ENCODE measurements at places on chromosomes 2 and 18. TPM values are rescaled to one million over a fixed set of nuclear protein-coding genes. Genes with fewer than 3 reads are reported as not detected.
A peak's percentile ranks its signal among the peaks of the same experiment; 100 is the strongest.

GRCh38 chr2:238285653-238286082 lies 2.7 kb downstream of the PER2 start:
- H3K4me3 ChIP-seq = no peak overlapping the region
- H3K27me3 ChIP-seq = no peaks in the 10 kb centered on the region
- no peak for DNase-seq

Gene BCL2
- total RNA-seq = 40.1 TPM

Gene SLC5A7
- total RNA-seq = not detected

DNA sequence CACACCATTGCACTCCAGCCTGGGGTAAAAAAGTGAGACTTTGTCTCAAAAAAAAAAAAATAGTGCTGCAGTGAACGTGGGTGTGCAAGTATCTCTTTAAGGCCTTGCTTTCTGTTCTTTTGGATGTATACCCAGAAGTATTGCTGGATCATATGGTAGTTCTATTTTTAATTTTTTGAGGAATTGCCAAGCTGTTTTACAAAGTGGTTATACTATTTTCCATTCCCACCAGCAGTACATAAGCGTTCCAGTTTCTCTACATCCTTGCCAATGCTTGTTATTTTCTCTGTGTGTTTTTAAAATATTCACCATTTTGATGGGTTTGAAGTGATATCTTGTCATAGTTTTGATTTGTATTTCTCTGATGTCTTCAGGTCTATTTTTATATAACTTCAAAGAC lies 13.1 kb downstream of the ARMC9 start:
- H3K27ac ChIP-seq = no peak overlapping the region
- H3K4me1 ChIP-seq = no peaks in the 10 kb centered on the region
- no peak for DNase-seq
- no peaks in the 10 kb centered on the region for H3K36me3 ChIP-seq

Gene CPO
- not detected for total RNA-seq

Gene MROH2A
- not detected for total RNA-seq

Gene CEBPZOS
- total RNA-seq = 23.4 TPM

DNA sequence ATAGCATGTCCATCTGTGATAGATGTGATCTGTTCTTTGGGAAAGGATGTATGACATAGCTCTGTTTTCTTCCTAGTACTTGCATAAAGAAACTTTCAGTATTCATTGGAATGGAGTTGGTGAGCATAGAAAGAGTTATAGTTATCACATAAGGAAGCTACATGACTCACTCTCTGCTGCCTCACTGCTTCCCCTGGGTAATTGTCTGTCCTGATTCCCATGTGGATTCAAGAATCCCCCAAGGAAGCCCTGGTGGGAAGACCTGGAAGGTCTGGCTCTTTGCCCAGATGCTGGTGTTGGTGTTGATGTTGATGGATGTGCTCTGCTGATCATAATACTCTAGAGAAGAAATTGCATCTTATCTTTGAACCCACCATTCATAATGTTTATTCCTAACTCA lies 60.6 kb downstream of the PTPN4 start:
- H3K36me3 ChIP-seq = peaks cover 5% of the 10 kb centered on the region
- DNase-seq = no peak
- H3K4me3 ChIP-seq = no peak overlapping the region
- no peaks in the 10 kb centered on the region for H3K4me1 ChIP-seq
- H3K27me3 ChIP-seq = no peaks in the 10 kb centered on the region

Gene TDRD15
- not detected for total RNA-seq

- H3K27ac ChIP-seq = no peak overlapping the region
- DNase-seq = peak; percentile 47
- H3K4me1 ChIP-seq = peaks cover 3% of the 10 kb centered on the region
- H3K27me3 ChIP-seq = no peaks in the 10 kb centered on the region
- no peaks in the 10 kb centered on the region for H3K36me3 ChIP-seq
Measured at GRCh38 chr2:134692499-134692898, 26.3 kb downstream of the TMEM163 start.

GRCh38 chr2:193537531-193537930 lies 1342.8 kb upstream of the TMEFF2 start:
- no peaks in the 10 kb centered on the region for H3K4me1 ChIP-seq
- H3K36me3 ChIP-seq = no peaks in the 10 kb centered on the region
- no peak for DNase-seq
- H3K4me3 ChIP-seq = no peak overlapping the region

DNA sequence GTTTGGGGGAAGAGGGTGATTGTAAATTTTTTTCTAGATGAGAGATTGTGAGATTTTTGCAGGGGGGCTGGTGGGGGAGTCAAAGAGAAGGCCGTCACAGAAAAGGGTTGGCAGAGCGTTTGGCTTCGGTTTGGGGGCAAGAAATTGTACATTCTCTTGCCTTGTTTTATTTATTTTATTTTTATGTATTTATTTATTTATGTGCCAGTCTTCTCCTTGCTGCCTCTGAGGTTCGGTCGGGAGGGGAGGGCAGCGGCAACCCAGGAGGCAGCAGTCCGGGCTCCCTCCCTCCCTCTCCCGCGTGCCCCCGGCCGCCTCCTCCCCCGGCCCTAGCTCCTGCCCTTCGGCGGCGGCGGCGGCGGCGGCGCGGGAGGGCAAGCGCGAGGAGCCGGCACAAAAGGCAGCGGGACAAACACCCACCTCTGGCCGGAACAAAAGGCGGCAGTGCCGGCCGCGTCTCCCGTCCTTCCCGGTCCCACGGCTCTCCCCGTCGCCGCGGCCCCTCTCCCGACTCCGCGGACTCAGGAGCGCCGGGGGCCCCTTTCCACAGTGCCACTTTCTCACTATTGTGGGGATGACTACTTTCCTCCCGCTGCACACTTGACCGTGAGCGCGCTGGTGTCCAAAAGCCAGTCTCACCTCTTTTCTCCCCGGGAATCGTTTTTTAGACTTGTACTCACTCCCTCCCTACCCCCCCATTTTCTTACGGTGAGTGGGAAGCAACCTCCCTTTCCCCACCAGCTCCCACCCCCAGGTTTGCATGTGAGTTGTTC lies 1.2 kb downstream of the BCL11A start:
- no peak overlapping the region for H3K27ac ChIP-seq
- peaks cover 77% of the 10 kb centered on the region for H3K4me1 ChIP-seq

Gene IL36RN
- total RNA-seq = not detected

Gene KIF5C
- 8.1 TPM for total RNA-seq

Gene DSC3
- total RNA-seq = not detected

- no peaks in the 10 kb centered on the region for H3K36me3 ChIP-seq
- DNase-seq = no peak
- H3K4me3 ChIP-seq = peak within 1 kb of the TSS; percentile 41
- H3K4me1 ChIP-seq = peaks cover 36% of the 10 kb centered on the region
Measured at GRCh38 chr2:26847655-26848335, at the start of gene DPYSL5. DPYSL5 (plus strand) TSS chr2:26848132; CDS start chr2:26898500, 50,368 bp downstream.

- no peaks in the 10 kb centered on the region for H3K4me1 ChIP-seq
- H3K27ac ChIP-seq = no peak overlapping the region
- no peak overlapping the region for H3K4me3 ChIP-seq
Measured at GRCh38 chr2:199136242-199136641, 321.5 kb downstream of the SATB2 start.

GRCh38 chr2:2192091-2192955 lies 138.8 kb downstream of the MYT1L start:
- H3K4me1 ChIP-seq = no peaks in the 10 kb centered on the region
- H3K27ac ChIP-seq = no peak overlapping the region
- H3K36me3 ChIP-seq = no peaks in the 10 kb centered on the region
- H3K27me3 ChIP-seq = no peaks in the 10 kb centered on the region

- no peak for DNase-seq
- H3K4me1 ChIP-seq = no peaks in the 10 kb centered on the region
- no peak overlapping the region for H3K4me3 ChIP-seq
- H3K36me3 ChIP-seq = no peaks in the 10 kb centered on the region
- H3K27me3 ChIP-seq = no peaks in the 10 kb centered on the region
- no peak overlapping the region for H3K27ac ChIP-seq
Measured at GRCh38 chr2:74227646-74228045, 29.2 kb downstream of the MTHFD2 start.

- no peak for DNase-seq
- peaks cover 8% of the 10 kb centered on the region for H3K27me3 ChIP-seq
- H3K27ac ChIP-seq = no peak overlapping the region
- H3K4me3 ChIP-seq = no peak overlapping the region
- H3K4me1 ChIP-seq = no peaks in the 10 kb centered on the region
Measured at GRCh38 chr18:7559709-7560319, 7.3 kb upstream of the PTPRM start.

Gene SFT2D3
- total RNA-seq = 8.9 TPM

- H3K27ac ChIP-seq = no peak overlapping the region
- no peaks in the 10 kb centered on the region for H3K4me1 ChIP-seq
- H3K36me3 ChIP-seq = no peaks in the 10 kb centered on the region
- peaks cover 11% of the 10 kb centered on the region for H3K27me3 ChIP-seq
- no peak for DNase-seq
Measured at GRCh38 chr2:110105183-110105582, 10.4 kb downstream of the MALL start.

GRCh38 chr2:14975381-14975780 lies 342.9 kb downstream of the LRATD1 start:
- H3K27me3 ChIP-seq = no peaks in the 10 kb centered on the region
- H3K4me1 ChIP-seq = no peaks in the 10 kb centered on the region
- H3K27ac ChIP-seq = no peak overlapping the region

Gene LONRF2
- 0.06 TPM for total RNA-seq

- no peaks in the 10 kb centered on the region for H3K27me3 ChIP-seq
- no peaks in the 10 kb centered on the region for H3K4me1 ChIP-seq
- DNase-seq = no peak
- no peak overlapping the region for H3K27ac ChIP-seq
- H3K4me3 ChIP-seq = no peak overlapping the region
- H3K36me3 ChIP-seq = no peaks in the 10 kb centered on the region
Measured at GRCh38 chr2:11391942-11392266, 47.5 kb upstream of the ROCK2 start.

Gene ITGB6
- not detected for total RNA-seq

Gene ADAM23
- total RNA-seq = 7.7 TPM

DNA sequence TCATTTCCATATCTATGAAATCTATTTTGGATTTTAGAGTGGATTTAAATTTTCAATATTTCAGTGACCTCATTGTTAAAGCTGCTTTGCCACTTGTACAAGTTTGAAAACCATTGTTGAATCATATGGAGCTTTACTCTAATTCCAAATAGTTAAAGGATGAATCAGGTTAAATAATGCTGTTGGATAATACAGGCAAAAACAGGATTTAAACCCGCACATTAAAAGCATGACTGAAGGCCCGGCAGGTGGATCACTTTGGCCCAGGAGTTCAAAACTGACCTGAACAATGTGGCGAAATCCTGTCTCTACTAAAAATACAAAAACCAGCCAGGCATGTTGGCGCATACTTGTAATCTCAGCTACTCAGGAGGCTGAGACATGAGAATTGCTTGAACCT lies 68.3 kb downstream of the RIF1 start:
- no peak for DNase-seq
- H3K27ac ChIP-seq = no peak overlapping the region
- H3K4me3 ChIP-seq = no peak overlapping the region
- peaks cover 33% of the 10 kb centered on the region for H3K36me3 ChIP-seq

All from CD4-positive, alpha-beta T cell (primary cell).